ENCODE measurements at places on chromosomes 7 and 10. TPM values are rescaled to one million over a fixed set of nuclear protein-coding genes. Genes with fewer than 3 reads are reported as not detected.

The DNAJB9 gene
- 60.2 TPM for total RNA-seq

The HOGA1 gene
- 25.6 TPM for total RNA-seq

- no peak for DNase-seq
These were observed 295.0 kb downstream of the PARD3 start for GRCh38 chr10:34520084-34520483.

- no peak for DNase-seq
These were observed 120.5 kb downstream of the GALNT11 start for GRCh38 chr7:152145853-152146466.

DNA sequence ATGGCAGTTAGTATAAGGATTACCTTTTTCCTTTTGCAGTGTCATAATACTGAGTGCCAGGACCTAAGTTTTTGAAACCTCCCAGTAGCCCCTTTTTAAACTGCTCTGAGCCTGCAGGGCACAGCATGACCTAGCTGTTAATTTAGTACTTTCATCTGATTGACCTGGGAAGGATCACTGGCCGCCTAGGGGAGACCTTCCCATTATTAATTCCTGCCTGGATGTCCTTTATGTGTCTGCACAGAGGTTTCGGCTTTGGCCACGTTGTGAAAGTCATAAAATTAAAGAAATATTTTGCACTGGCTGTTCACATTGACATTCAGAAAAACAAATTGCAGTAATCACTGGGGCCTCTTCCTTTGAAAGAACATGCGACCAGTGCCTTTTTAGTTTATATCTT is 290.2 kb downstream of the SDK1 start:
- DNase-seq = no peak

Data from right atrium auricular region (tissue), 2 donors.